ENCODE measurements at places on chromosomes 13 and 19.
A peak's percentile ranks its signal among the peaks of the same experiment; 100 is the strongest.

DNA sequence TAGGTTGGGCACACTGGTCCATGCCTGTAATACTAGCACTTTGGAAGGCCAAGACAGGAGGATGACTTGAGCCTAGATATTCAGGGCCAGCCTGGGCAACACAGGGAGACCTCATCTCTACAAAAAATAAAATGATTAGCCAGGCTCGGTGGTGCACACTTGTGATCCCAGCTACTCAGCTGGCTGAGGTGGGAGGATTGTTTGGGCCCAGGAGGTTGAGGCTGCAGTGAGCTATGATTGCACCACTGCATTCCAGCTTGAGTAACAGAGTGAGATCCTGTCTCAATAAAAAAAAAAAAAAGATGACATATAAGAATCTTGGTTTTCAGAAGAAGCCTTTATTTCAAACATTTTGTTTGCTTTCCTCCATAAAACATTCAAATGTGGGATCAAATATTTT lies 178.0 kb downstream of the LIG4 start:
- DNase-seq: no peak

DNA sequence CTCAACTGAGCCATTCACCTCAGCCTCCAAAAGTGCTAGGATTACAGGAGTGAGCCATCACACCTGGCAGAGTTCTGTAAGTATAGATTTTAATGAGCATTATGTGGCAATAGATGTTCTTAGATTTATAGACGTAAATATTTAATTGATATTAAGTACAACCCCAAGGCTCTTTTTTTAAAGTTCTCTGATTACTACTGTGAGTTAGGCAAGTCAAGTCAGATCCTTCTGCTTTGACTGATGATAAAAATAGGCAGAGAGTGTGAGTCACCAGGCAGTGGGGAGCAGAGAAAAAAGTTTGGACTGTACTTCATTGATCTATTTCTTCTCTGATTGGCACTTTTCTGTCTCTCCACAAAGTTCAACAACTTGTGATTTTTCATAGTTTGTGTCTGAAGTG lies 1379.9 kb downstream of the UQCRFS1 start:
- no peak for DNase-seq

GRCh38 chr19:19160461-19161035 lies 9.5 kb downstream of the MEF2B start:
- DNase-seq: peak; percentile 44

DNA sequence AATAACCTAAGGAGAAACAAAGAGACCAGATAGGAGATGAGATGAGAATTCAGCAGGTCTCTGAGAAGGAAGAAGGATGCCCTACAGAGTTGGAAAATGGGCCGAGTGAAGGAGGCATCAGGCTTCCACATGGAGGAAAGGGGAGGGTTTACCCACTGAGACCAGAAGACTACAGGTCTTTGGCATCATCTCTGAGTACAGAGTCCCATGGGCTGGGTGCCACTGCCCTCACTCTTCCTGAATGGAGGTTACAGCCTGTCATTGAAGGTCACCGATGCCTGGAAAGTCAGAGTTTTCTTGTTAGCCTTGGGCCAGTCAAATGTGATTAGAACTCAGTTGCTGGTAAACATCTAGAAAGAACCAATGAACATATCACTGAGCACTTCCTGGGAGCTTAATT lies 9.9 kb downstream of the ZNF302 start:
- no peak for DNase-seq

DNA sequence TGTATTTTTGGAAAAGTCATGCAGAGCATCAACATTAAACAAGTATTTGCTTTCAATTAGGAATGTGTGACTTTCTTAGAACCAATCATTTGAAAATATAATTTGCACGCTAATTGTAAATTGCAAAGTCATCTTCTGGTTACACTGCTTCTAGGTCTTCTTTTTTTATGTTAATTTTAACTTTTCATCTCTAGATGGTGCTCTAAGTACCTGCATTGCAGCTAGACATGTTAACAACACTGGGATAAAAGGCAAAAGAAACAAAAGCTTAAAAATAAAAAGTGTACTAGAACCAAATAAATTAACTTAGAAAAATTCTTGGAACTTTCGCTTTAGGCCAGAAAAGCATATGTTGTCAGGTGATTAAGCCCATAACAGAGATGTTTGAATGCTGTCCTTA lies 2758.2 kb downstream of the PCDH9 start:
- no peak for DNase-seq

GRCh38 chr19:6678690-6679109 lies 8.7 kb upstream of the TNFSF14 start:
- DNase-seq: no peak

GRCh38 chr19:14035706-14036105 lies 4.1 kb downstream of the IL27RA start:
- no peak for DNase-seq

- DNase-seq: no peak
Observed at GRCh38 chr13:31207661-31208552, 8.1 kb downstream of the B3GLCT start.

DNA sequence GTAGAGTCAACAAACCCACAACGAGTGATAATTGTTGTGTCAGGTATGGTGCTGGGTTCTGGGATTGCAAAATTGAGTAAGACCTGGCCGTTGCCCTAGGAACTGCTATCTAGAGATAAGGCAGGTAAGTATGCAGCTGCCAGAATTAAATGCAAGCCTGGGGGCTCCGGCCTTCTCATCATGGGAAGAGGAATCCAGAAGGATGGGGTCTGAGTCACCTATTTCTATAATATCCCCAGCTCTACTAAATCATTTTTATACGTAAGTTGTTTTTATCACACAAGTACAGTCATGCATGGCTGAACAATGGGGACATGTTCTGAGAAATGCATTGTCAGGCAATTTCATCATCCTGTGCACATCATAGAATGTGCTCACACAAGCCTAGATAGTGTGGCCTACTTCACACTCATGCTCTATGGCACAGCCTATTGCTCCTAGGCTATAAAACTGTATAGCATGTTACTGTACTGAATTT lies 203.0 kb downstream of the KLF5 start:
- no peak for DNase-seq

DNA sequence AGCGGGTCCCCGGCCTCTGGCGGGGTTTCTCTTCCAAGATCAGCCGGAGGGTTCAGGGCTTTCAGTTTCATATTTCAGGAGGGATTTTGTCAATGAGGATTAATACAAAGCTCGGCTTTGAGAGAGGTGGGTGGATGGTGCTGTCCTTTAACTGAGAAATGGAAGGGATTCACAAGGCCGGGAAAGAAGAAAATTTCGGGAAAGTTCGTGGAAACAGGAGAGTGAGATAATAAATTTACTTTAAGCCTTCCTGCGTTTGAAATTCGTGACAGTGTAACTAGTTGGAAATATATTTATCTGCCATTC lies 283 bp upstream of the PARP4 start:
- DNase-seq: no peak

GRCh38 chr13:113598481-113598880 lies 13.9 kb downstream of the TFDP1 start:
- DNase-seq: no peak

DNA sequence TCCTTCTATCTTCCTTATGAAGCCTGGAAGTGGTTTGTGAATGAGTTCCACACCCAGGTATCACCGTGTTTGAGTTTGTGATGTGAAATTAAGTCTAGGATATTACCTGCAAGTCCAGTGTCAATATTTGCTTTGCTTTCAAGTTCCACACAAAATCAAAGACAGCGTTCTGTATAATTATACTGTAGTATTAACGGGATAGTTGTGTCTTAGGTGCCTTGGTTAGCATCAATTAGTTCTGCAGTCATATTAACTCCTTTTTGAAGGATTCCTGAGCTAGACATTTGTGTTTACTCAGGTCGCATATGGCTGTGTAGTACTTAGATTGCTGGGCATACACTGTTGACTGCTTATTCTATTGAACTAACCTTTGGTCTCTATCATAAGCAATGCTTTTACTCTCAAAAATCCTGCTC lies 54.4 kb downstream of the ERCC5 start:
- DNase-seq: no peak

DNA sequence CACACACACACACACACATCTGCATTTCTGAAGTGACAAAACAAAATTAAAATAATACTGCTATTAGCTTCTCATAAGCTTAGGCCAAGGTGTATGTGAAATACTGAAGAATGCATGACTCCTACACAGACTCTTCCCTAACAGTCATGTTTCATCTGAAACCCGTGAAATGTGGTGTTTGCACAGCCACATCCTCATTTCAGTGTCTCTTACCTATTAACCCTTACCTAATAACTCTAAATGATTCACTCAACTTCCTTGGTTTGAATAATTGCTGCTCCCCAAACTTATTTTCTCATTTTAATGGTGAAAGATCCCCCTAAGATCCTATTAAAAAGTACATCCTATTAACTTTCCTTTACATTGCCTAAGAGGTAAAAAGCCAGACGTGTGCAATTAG lies 117.6 kb downstream of the MIPEP start:
- DNase-seq: no peak

- no peak for DNase-seq
Observed at GRCh38 chr13:50936679-50937078, 27.1 kb downstream of the RNASEH2B start.

- no peak for DNase-seq
Observed at GRCh38 chr13:59534806-59535205, 628.9 kb downstream of the DIAPH3 start.

- no peak for DNase-seq
Observed at GRCh38 chr13:110354123-110354627, 47.1 kb downstream of the COL4A2 start.
